ENCODE measurements at places on chromosomes 7 and 10. TPM values are rescaled to one million over a fixed set of nuclear protein-coding genes. Genes with fewer than 3 reads are reported as not detected.
A peak's percentile ranks its signal among the peaks of the same experiment; 100 is the strongest.

- peaks cover 7% of the 10 kb centered on the region for H3K27me3 ChIP-seq
- no peaks in the 10 kb centered on the region for H3K36me3 ChIP-seq
- peak; percentile 13 for DNase-seq
- H3K4me3 ChIP-seq = no peak overlapping the region
Measured at GRCh38 chr10:123886292-123886691, 5.3 kb downstream of the CPXM2 start.

Gene ATP6V0A4
- under 0.01 TPM for total RNA-seq

- H3K36me3 ChIP-seq = no peaks in the 10 kb centered on the region
- no peak overlapping the region for H3K4me3 ChIP-seq
- no peak for DNase-seq
- no peaks in the 10 kb centered on the region for H3K27me3 ChIP-seq
Measured at GRCh38 chr7:50185951-50186682, 93.1 kb upstream of the ZPBP start.

DNA sequence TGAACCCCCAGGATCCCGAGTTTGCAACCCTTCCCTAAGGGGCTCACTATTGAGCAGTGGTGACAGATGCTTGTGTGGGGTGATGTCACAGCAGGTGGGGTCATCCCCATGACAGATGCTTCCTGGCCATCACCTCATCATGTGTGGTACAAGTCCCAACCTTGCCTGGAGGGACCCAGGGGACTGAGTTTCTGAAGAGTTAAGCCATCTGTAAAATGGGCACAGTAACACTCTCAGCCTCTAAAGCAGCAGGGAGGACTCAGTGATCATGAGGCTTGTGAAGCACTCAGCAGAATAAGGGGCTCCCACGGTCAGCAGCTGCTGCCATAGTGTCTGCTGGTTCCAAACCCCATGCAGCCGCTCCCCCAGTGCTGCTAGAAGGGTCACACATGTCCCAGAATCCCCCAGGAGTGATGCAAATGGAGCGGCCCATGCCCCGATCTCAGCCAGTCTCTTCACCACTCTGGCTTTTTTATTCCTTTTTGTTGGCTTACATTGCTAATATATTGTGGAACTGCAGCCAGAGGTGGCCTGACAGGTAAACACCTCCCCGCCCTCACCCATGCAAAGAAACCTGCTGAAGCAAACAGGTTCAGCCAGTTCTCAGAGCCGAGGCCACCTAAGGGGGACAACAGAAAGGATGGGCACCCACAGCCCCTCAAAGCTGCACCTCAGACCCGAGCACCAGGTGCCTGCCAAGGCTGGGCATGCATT, 102.1 kb upstream of the PDGFA start:
- H3K4me3 ChIP-seq = no peak overlapping the region
- H3K4me1 ChIP-seq = peaks cover 2% of the 10 kb centered on the region
- peak; percentile 64 for DNase-seq
- no peaks in the 10 kb centered on the region for H3K27me3 ChIP-seq
- no peak overlapping the region for H3K27ac ChIP-seq

GRCh38 chr10:88116971-88117626, 253.7 kb downstream of the PTEN start:
- no peak overlapping the region for H3K27ac ChIP-seq
- peaks cover 22% of the 10 kb centered on the region for H3K4me1 ChIP-seq
- no peak for DNase-seq
- no peaks in the 10 kb centered on the region for H3K36me3 ChIP-seq
- no peak overlapping the region for H3K4me3 ChIP-seq
- H3K27me3 ChIP-seq = no peaks in the 10 kb centered on the region

Gene MYH16
- under 0.01 TPM for total RNA-seq

DNA sequence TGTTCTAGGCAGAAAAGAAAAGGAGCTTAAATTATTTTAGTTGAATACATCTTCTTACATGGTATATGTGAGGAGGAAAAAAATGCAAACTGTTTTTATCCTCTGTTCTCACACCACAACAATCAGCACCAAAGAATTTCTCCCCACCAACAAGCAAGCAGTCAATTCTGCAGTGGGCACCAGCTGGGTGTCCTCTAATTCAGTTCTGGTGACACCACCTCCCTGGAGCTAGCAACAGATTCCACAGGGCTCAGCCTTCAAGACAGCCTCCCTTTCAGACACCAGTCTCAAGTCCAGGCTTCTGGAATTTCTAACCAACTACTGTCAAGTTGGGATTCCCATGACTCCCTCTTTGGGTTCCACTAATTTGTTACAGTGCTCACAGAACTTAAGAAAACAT, 490.2 kb upstream of the IGFBP3 start:
- no peaks in the 10 kb centered on the region for H3K4me1 ChIP-seq
- no peak overlapping the region for H3K4me3 ChIP-seq
- DNase-seq = no peak
- no peaks in the 10 kb centered on the region for H3K27me3 ChIP-seq
- H3K36me3 ChIP-seq = no peaks in the 10 kb centered on the region
- no peak overlapping the region for H3K27ac ChIP-seq

- DNase-seq = peak; percentile 61
- no peak overlapping the region for H3K27ac ChIP-seq
- H3K36me3 ChIP-seq = no peaks in the 10 kb centered on the region
- no peak overlapping the region for H3K4me3 ChIP-seq
- peaks cover 37% of the 10 kb centered on the region for H3K27me3 ChIP-seq
Measured at GRCh38 chr10:28382525-28383269, 79.8 kb upstream of the MPP7 start.

All from osteoblast (primary cell).